PC-3 (cell line): ENCODE measurements at places on chromosomes 2 and 18. TPM values are rescaled to one million over a fixed set of nuclear protein-coding genes. Genes with fewer than 3 reads are reported as not detected.

DNA sequence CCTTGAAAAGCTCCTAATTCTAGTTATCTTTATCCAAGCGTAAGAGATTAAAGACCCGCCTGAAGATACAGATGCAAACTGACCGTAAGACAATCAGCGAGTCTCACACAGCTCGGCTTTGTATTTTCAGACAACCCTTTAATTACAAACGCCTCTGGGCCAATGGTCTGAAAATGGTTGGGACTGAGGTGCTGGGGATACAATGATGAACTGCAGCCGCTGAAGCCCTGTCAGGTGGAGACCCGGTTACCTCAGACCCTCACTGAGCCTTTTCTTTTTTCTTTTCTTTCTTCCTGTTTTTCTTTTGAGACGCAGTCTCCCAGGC is 715 bp upstream of the CFAP36 start:
- DNase-seq = no peak

DNA sequence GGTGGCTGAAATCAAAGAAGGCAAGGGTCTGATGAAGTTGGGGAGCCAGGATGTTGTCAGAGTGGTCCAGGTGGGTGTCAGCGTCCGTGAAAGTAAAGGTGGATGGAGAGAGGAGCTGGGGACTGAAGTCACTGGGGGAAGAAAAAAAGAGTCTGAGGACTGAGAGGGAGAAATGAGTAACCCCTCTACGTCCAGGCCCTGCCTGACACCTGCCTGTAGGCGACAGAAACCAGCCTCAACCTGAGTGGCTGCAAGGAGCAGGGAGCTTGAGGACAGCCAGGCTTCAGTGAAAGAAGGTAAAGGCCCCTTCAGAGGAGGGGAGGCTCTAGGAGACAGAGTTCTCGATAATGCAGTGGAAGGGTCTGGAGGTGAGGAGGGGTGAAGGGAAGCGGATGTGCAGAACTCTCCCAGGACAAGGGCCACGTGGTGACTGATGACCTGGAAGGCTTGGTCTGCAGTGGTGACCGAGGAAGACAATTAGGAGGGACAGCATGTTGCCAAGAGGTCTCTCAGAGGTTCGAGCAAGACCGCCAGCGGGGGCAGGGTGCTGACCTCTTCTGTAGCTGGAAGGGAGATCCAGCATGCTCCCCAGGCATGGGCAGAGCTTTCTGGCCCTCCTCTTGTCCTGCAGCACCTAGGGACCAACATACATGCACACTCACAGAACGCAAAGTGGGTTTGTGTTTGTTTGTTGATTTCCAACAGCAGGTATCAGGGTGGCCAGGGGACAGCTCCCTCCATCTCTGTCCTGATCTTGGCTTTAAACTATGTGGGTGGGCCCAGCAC is 86.6 kb upstream of the TMEM247 start:
- DNase-seq = no peak

GPR39 gene
- total RNA-seq = 34.8 and 43.2 TPM in 2 replicates

DNA sequence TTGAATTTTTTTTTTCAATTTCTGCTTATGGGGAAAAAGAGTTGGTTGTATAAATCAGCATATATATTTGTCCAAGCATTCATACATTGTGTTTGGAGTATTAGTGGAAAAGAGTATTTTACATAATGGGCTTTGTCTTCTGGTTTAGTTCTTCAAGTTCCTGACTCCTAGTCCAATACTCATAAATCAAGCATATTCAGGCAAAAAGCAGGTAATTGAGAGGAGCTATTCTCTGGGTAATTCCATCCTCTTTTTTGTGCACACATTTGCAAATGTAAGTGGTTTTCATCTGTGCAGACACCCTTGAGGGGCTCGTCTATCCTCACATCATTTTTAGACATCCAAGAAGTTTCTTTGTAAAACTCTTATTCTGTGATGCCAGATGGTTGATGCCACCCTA is 337.2 kb downstream of the ARHGAP15 start:
- DNase-seq = no peak

GRP gene
- total RNA-seq = not detected in 2 replicates

- peak; percentile 20 for DNase-seq
Measured at GRCh38 chr2:109031476-109032228, 42.6 kb upstream of the EDAR start.

DNA sequence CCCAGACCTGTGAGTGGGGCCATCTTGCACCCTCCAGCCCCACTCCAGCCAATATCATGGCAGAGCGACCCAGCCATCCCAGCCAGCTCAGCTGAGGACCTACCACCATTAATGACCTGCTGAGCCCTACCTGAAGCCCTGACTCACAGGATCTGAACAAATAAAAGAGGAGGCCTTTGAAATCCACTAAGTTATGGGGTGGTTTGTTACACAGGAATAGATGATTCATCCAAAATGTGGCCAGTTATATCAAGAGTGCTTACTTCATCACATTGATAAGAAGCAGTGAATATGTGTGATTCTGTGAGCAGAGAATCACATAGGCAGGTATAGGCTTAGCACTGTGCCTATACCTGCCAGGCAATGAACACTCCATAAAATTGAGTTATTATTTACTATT is 34.7 kb upstream of the FAM124B start:
- DNase-seq = peak; percentile 79

DNA sequence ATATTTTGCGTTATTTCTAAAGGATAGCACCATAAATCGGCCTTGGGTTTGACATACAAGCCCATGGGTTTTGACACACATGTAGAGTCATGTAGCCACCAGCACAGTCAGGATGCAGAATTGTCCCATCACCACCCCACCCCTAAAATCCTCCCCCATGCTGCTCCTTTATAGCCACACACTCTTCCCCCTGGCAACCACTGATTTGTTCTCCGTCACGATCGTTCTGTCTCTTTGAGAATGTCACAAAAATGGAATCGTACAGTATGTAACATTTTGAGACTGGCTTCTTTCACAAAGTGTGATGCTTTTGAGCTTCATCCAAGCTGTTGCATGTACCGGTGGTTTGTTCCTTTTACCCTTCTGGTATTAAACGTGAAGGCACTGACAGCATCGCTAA is 39.1 kb downstream of the CRACDL start:
- no peak for DNase-seq

TCF4 gene
- total RNA-seq = 12.5 and 13.9 TPM in 2 replicates

- peak; percentile 86 for DNase-seq
Measured at GRCh38 chr2:84849271-84849952, 31.5 kb downstream of the TRABD2A start.

NCKAP5 gene
- 3.2 and 4.8 TPM in 2 replicates for total RNA-seq

- DNase-seq = no peak
Measured at GRCh38 chr2:197890168-197890567, 85.8 kb downstream of the PLCL1 start.

TSPYL6 gene
- not detected in 2 replicates for total RNA-seq

NEU4 gene
- not detected in 2 replicates for total RNA-seq

GRCh38 chr2:197875763-197876162 is 71.4 kb downstream of the PLCL1 start:
- DNase-seq = no peak

LYG1 gene
- 0.58 and 1.5 TPM in 2 replicates for total RNA-seq

GRCh38 chr2:84931384-84931821 is 25.9 kb downstream of the TMSB10 start:
- no peak for DNase-seq

DNA sequence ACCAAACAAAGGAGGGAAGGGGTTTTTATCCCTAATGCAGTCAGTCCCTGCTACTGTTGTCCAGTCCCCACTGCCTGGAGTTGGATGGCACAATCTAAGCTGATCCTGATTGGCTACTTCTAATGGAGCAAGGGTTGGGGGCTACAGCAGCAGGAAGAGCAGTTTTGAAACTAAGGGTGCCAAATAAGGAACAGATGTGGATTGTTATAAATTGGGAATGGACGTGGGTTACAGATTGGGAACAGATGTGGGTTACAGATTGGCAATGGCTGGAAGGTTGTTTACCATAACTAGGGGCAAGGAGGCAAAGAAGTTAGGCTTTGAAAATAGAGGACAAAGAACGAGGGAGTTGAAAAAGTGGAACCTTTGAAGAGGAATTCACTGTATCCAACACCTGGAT is 16.0 kb upstream of the PROM2 start:
- DNase-seq = no peak

GRCh38 chr18:12803069-12803936 is 80.7 kb downstream of the PTPN2 start:
- no peak for DNase-seq

- no peak for DNase-seq
Measured at GRCh38 chr2:99827296-99827999, 314.9 kb downstream of the AFF3 start.

FMNL2 gene
- 15.6 and 15.8 TPM in 2 replicates for total RNA-seq
